Right cardiac atrium (tissue), 5 donors: ENCODE measurements at places on chromosomes 4 and X. TPM values are rescaled to one million over a fixed set of nuclear protein-coding genes. Genes with fewer than 3 reads are reported as not detected.

Gene PARM1
- 112 TPM for total RNA-seq

Gene FGG
- total RNA-seq, result not detected

Gene CITED1
- total RNA-seq, result not detected

Gene EDA2R
- total RNA-seq, result 1.5 TPM

Gene MAGIX
- total RNA-seq, result 16.6 TPM

Gene FRMPD3
- 0.11 TPM for total RNA-seq

Gene UBA1
- 130 TPM for total RNA-seq

Gene TBC1D14
- 36.2 TPM for total RNA-seq

Gene POF1B
- total RNA-seq, result 28.8 TPM

Gene CENPU
- total RNA-seq, result 1.0 TPM

Gene PRRG3
- 1.3 TPM for total RNA-seq

Gene TLR10
- not detected for total RNA-seq

Gene FGF13
- total RNA-seq, result 3.9 TPM

Gene INTU
- total RNA-seq, result 7.6 TPM

Gene ACE2
- 5.4 TPM for total RNA-seq

Gene RTL9
- total RNA-seq, result 0.64 TPM

Gene EMCN
- total RNA-seq, result 44.9 TPM

Gene CT45A1
- total RNA-seq, result not detected

Gene GCNA
- total RNA-seq, result 2.0 TPM

Gene BEND4
- 0.06 TPM for total RNA-seq

Gene SPANXN4
- total RNA-seq, result not detected

Gene PDGFC
- 17.9 TPM for total RNA-seq

Gene PDE6B
- total RNA-seq, result 6.8 TPM

Gene MEPE
- total RNA-seq, result not detected

Gene UGT2B15
- total RNA-seq, result not detected

Gene TTC29
- 0.85 TPM for total RNA-seq

Gene MAGEA12
- total RNA-seq, result not detected

Gene WFS1
- total RNA-seq, result 63.0 TPM

Gene PPP4R3C
- not detected for total RNA-seq

Gene HMGN5
- total RNA-seq, result 5.6 TPM

Gene PLXNA3
- total RNA-seq, result 32.7 TPM

Gene IGSF1
- 16.1 TPM for total RNA-seq

Gene CYBB
- 21.9 TPM for total RNA-seq

Gene NDP
- total RNA-seq, result not detected

Gene ELOVL6
- 2.8 TPM for total RNA-seq

Gene AMTN
- not detected for total RNA-seq

Gene MAGEB2
- total RNA-seq, result not detected
